AML-193 (cell line): ENCODE measurements at places on chromosomes 13 and 19.
A peak's percentile ranks its signal among the peaks of the same experiment; 100 is the strongest.

- peak; percentile 38 for DNase-seq
These were observed 11.1 kb upstream of the SHISA2 start for GRCh38 chr13:26062853-26063444.

DNA sequence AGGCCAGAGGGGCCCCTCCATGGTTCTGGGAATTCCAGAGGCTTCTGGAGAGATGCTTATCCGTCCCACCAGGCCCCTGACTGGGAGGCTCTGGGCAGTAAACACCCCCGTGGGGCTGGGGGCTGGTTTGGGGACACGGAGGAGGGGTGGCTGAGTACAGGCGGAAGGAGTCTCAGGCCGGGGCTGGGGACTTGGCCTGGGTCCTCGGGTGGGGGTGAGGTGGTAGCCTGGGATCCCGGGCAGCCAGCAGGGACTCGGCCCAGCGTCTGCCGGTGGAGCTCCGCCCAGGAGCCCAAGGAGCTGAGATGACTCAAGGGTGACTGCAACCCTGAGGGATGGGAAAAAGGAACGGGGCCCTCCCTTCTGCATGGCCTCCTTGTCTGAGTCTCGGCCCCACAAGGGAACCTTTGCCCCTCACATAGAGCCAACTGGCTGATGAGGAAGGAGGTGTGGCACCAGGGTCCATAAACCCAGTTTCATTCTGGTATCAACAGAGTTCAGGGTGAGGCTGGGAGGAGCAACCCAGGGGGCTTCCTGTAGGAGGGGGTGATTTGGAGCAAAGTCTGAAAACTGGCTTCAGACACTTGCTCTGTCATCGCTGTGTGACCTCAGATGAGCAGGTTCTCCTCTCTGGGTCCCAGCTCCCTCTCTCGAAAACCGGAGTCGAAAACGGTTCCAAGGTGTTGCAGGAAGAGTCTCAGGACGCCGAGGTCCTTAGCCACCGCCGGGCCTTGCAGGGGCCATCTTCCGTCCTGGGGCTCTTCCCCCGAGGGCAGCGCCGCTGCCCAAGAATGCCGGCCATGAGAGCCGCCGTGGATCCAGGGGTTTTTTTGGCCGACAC is 809 bp downstream of the MISP start:
- no peak for DNase-seq

DNA sequence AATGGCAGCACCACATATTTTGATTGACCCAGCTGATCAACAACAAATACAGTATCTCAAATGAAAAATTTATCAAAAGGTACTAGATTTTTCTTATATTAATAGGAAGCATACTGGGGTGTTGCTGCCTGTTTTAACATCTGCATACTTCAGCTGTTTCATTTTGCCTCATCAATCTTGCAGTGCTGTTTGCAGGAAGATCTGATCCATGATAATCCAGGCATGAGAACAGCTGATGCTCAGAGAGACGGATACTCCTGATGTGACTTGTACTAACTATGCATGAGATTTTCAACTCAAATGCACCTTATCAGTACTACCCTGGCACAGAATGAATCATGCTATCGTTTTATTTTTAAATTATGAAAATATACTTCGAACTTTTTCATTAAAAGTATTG is 2136.8 kb downstream of the PCDH9 start:
- DNase-seq, result no peak

DNA sequence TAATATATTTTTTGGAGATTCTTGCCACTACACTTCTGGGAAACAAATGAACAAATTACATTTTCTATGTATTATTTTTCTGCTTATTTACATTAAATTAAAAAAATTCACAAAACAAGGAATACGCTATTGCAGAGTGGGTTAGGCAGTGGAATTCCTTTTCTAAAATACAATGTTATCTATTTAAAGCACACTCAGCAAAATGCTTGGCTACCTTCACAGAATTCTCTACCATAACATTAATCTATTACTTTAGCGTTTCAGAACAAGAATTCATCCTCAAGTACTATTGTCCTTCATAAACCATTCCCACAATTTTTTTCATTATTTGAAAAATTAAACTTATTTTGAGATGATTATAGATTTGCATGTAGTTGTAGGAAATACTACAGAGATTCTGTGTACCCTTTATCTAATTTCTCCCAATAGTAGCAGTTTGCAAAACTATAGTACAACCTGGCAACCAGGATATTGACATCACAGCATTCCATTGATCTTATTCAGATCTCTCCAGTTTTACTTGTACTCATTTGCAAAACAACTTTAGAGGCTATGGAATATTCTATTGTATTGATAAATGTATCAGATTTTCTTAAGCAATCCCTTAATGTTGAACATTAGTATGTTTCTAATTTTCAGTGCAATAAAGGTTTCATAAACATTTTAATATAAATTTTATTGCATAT is 120.9 kb downstream of the DLEU7 start:
- DNase-seq, result no peak

DNA sequence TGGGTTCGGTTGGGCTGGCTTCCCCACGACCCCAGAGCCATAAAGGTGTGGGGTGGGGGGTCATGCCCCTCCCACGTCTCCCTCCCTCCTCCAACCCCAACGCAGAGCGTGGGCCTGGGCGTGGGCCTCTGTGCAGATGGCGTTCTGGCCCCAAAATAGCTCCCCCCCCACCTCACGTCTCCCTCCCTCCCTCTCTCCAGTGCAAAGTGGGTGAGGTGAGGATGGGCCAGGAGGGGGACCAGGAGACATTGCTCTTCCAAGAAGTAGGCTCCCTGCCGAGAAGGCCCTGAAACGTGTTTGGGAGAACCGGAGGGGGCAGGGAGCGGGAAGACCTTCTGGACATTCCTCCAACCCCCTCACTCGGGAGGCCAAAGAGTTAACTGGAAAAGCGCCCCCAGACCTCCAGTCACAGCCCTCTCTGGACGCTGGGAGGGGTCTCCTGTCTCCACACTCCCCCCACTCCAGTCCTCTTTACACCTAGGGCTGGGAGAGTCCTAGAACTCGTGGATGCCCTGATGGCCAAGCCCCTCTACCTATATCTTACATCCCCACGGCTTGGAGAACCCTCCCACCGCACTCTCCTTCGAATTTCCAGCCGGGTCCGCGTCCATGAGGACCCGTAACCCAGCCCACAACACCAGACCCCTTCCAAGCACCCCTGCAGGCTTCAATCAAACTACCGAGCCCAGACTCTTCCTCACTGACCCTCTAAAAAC is 855 bp downstream of the UNC13A start:
- DNase-seq, result no peak

DNA sequence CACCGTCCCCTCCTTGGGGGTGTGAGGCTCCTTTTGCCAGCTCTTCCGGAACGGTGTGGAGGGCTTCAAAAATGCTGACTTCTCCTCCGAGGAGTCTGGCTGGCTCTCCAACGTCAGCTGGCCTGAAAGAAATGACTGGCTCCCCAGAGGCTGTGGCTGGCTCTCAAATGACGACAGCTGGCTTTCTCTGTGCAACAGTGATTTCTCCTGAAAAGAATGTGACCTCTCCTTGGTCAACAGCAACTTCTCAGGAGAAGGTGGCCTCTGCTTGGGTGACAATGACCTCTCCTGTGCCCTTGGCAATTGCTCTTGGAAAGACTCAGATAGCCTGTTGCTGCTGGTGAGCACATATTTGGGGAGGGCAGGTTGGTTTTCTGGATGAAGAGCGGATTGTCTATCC is 29.2 kb downstream of the ONECUT3 start:
- DNase-seq, result no peak

- no peak for DNase-seq
These were observed 1.7 kb downstream of the ZNF90 start for GRCh38 chr19:20079476-20079875.

GRCh38 chr19:11127905-11128304 is 27.7 kb downstream of the SPC24 start:
- no peak for DNase-seq

GRCh38 chr13:51912091-51912490 is 50.3 kb downstream of the CCDC70 start:
- no peak for DNase-seq

GRCh38 chr19:51135004-51135403 is 7.1 kb upstream of the SIGLEC7 start:
- DNase-seq, result no peak
